ENCODE measurements at places on chromosomes 7 and 10. TPM values are rescaled to one million over a fixed set of nuclear protein-coding genes. Genes with fewer than 3 reads are reported as not detected.

GRCh38 chr10:110437761-110438341 lies 59.9 kb upstream of the DUSP5 start:
- no peak for DNase-seq

DNA sequence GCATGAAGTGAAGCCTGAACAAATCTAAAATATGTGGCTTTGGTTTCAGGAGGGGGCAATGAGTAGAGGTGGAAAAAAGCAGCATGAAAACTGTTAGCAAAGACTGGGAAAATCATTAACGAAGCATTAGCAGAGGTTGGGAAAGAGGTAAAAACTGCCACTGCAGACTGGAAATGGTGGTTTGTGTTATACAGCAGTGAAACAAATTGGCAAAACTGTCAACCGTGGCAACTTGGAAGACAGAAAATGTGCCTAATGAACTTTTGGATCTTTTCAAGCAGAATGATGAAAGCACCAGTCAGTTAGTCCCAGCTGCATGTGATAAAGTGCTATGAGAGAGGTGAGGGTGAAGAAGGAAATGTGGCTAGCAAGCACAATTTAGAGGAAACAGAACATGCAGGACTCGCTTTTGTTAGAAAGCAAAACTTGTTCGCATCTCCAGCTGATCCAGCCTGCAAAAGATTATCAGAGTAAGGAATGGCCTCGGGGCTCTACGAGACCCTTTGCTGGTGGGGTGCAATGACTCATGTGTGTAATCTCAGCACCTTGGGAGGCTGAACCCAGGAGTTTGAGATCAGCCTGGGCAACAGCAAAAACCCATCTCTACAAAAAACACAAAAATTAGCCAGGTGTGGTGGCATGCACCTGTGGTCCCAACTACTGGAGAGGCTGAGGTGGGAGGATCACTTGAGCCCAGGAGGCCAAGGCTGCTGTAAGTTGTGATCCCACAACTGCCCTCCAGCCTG lies 45.7 kb downstream of the SKIDA1 start:
- no peak for DNase-seq

DNA sequence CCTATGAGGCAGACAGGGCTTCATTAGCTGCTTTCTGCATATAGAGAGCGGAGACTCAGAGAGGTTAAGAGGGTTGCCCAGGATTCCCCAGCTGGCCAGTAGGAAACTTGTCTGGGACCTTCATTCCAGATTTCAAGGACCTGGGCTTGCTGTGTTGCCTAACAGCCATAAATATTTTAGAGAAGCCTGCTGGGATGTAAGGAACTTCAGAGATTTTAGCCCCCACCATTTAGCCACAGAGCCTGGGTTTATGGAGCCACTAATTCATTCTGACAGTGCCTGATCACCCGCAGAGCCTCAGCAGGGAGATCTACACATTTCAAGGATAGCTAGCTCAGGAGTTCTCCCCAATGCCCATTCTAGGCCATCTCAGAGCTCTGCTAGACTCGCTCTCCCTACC lies 56.6 kb upstream of the TRUB1 start:
- no peak for DNase-seq

DNA sequence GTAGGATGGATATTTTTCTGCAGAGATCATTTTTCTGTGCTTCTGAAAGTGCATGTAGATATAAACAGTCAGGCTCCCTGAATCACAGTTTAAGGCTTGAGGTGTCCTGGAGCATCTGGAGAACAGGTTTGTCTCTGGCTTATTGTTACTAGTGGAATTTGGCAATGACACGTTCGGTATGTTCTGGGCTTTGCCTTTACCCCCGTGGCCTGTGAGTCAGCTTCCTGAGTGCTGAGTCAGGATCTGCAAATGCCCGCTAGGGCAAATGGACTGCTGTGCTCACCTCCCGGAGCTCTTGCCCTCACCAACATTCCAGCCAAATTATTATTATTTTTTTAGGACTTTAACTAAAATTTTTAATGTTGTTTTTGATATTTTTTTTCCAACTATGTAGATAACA lies 192.5 kb upstream of the PRSS1 start:
- no peak for DNase-seq

GRCh38 chr7:131562941-131563340 lies 6.5 kb upstream of the PODXL start:
- no peak for DNase-seq

GRCh38 chr10:93452143-93452542 lies 30.0 kb downstream of the MYOF start:
- DNase-seq = no peak

GRCh38 chr10:118742782-118743181 lies 12.0 kb downstream of the CACUL1 start:
- no peak for DNase-seq

DNA sequence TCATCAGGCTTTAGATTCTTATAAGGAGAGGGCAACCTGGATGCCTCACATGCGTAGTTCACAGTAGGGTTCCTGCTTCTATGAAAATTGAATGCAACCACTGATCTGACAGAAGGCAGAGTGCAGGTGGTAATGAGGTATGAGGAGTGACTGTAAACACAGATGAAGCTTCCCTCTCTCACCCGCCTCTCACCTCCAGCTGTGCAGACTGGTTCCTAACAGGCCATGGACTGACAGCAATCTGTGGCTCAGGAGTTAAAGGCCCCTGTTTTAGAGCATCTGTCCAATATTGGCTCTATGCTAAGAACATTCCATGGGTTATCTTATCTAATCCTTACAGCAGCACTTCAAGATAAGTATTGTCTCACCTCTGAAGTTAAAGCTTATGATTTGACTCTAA lies 213.5 kb upstream of the NRP1 start:
- DNase-seq = no peak

GRCh38 chr10:10477844-10478243 lies 539.8 kb upstream of the CELF2 start:
- no peak for DNase-seq

DNA sequence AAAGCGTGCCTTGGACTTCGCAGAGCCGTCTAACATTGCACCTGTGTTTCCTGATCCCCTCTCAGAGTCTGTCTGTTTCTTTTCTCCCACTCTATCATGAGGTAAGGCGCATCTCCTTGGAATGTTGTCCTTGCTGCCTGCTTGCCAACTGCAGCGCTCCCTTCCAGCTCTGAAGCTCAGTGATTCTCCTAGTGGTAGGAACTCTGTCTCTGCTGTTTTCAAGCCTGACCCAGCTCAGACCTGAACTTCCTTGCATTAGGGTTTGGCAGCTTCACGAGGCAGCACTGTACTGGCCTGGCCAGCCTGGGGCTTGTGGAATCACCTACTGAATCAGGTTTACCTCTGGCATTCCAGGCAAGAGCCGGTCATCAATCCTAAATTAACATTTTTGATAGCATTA lies 123.9 kb downstream of the CREB5 start:
- no peak for DNase-seq

- no peak for DNase-seq
Observed at GRCh38 chr7:102044984-102045673, 227.7 kb downstream of the CUX1 start.

DNA sequence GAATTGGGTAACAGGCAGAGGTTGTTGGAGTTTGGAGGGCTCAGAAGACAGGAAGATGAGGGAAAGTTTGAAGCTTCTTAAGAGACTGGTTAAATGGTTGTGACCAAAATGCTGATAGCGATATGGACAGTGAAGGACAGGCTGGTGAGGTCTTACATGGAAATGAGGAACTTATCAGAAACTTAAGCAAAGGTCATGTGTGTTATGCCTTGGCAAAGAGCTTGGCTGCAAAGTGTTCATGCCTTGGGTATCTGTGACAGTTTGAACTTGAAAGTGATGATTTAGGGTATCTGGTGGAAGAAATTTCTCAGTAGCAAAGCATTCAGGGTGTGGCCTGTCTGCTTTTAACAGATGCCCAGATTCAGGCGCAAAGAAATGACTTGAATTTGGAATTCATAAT lies 64.5 kb upstream of the EEPD1 start:
- DNase-seq = no peak

- DNase-seq = no peak
Observed at GRCh38 chr7:9796241-9796640, 1177.4 kb upstream of the PHF14 start.

DNA sequence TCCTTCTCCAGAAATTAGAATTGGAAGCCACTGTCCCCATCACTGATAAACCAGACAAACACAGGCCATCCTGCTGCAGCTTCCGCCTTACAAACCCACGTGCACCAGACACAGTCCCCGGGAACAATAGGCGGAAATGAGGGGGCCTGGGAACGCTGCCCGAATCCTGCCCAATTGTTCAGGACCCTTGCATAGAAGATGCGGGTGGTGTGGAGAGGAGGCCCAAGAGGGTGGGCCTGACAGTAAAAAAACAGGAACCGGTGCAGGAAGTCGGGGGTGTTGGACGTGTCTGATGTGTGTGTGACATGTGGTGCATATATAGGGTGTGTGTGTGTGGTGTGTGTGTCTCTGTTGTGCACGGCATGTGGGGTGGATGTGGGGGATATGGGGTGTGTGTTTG lies 26.5 kb upstream of the CHST15 start:
- no peak for DNase-seq

DNA sequence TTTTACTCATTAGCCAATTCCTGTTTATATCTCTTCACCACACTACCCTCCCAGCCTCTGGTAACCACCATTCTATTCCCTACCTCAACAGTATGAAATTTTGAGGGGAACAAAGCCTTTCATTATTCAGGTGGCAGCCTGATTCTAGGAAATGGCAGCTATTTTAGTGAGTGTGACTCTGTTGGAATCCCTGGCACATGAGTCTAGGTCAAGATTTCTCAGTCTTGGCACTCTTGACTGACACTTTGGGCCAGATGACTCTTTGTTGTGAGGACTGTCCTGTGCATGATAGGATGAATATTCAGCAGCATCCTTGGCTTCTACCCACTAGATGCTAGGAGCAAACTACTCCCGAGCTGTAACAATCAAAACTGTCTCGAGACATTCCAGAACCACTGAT lies 322.8 kb upstream of the PHYHIPL start:
- no peak for DNase-seq

DNA sequence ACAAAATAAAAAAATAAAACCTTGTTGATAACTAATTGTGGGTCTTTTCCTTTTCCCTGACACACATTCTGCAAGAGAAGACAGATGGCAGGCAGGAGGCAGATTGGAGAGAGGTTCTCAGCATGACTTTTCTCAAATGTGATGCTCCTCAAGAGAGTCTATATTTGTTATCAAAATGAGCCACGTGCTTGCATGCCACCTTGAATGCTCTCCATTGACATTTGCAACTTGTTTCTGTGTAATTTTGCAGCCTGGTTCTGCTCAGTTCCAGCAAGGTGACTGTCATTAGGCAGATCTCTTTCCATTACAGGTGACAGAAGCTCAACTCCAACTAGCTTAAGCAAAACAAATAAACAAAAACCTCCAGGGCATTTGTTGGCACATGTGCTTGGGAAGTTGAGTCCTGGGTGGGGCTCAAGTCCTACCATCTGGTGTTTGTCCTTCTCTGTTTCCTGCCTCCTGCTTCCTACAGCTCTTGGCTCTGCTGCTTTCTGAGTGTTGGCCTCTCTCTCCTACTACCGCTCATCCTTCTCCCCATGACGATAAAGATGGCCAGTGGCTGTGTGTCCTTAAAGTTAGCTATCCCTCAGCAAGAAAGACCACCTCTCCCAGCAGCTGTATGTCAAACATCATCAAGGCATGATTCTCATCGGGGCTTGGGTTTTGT lies 56.7 kb downstream of the GRK5 start:
- DNase-seq = no peak

- no peak for DNase-seq
Observed at GRCh38 chr7:27944643-27945042, 204.7 kb downstream of the TAX1BP1 start.

DNA sequence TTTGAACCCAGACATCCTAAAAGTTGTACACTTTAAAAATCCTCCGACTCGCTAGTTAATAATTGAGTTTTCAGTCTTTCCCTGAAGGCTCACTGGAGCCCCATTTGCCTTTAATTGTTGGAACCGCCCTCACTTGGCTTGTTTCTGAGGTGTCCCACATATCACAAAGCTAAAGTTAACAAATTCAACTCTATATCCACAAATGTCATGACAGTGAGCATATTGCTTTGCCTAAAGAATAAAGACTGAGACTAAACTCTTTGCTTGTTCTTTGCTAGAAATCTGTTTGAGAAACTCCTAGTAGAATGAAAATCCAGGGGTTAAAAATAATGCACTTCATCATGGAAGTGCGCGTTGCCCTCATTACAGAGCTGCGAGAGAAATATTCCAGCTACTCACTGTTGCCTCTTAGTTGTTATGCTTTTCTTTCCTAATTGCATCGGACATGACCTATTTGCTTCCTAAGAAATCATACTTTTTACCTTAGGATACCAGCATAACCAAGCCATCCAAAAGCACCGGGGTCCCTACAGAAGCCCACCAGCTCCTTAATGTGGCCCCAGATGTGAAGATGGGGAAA lies 752 bp downstream of the THSD7A start:
- DNase-seq = no peak

DNA sequence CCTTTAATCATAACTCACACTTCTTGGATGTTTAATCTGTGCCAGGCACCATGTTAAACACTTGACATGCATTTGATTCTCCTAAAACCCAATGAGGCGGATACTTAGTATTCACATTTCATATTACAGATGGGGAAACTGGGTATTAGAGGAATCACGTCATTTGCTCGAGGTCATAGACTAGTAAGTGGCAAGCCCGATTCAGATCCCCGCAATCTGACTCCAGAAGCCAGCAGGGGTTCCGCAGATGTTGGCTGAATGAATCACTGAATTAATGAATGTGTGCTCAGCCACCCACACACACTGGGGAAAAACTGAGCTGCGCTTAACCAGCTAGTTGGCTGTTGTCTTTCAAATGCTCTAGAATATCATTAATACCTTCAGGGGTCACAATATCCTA lies 22.5 kb upstream of the ENO4 start:
- no peak for DNase-seq

DNA sequence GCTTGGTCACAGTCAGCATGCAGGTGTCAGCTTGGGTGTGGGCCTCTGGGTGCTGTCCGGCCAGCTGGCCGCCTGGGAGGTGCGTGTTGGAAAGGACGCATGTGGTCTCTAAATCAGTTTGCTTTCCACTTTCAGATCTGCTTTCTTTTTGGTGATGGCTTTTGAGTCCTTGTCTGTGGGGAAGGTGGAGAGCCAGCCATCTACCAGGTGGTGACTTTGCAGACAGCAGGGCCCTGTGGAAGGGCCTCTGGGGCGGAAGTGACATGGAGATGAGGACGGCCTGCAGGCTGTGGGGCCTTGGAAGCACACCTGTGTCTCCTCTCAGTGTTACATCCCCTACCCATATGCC lies 59.4 kb downstream of the WDR37 start:
- DNase-seq = peak; percentile 27

DNA sequence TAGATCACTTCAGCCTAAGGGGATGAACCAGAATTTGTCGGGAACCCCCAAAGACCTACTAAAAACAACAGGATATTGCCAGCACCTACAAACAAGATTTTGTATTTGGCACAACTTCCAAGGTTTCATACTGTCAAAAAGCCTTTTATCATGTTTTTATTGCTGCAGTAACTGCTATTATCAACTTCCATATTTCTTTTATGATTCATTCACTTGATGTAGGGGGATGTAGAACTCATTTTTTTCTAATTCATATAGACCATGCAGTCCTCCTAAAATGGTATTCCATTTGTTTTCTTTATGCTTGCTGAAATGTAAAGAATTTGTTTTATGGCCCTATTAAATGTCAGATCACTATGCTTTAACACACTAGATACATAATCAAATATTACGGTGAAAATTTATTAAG lies 30.0 kb upstream of the WNT16 start:
- DNase-seq = no peak

The HYAL4 gene
- total RNA-seq = not detected

The CACNB2 gene
- total RNA-seq = 0.65 TPM

The SLC16A9 gene
- total RNA-seq = 0.59 TPM

The ZNF488 gene
- 0.09 TPM for total RNA-seq

The MCM7 gene
- total RNA-seq = 143 TPM

The TPST1 gene
- 26.8 TPM for total RNA-seq

The AFAP1L2 gene
- 1.6 TPM for total RNA-seq

The C10orf53 gene
- total RNA-seq = not detected

The TMEM209 gene
- total RNA-seq = 9.0 TPM

The WDR11 gene
- 28.5 TPM for total RNA-seq

The DNAJC2 gene
- 11.9 TPM for total RNA-seq
